ENCODE measurements at places on chromosomes 4 and X.
A peak's percentile ranks its signal among the peaks of the same experiment; 100 is the strongest.

- DNase-seq = no peak
These were observed 56.4 kb upstream of the PLAC8 start for GRCh38 chr4:83170952-83171399.

GRCh38 chrX:45781901-45782553, 581.4 kb upstream of the DIPK2B start:
- no peak for DNase-seq

- no peak for DNase-seq
These were observed 210.2 kb upstream of the NPY2R start for GRCh38 chr4:154998284-154998683.

- DNase-seq = no peak
These were observed 151.0 kb downstream of the NHS start for GRCh38 chrX:17525762-17526555.

DNA sequence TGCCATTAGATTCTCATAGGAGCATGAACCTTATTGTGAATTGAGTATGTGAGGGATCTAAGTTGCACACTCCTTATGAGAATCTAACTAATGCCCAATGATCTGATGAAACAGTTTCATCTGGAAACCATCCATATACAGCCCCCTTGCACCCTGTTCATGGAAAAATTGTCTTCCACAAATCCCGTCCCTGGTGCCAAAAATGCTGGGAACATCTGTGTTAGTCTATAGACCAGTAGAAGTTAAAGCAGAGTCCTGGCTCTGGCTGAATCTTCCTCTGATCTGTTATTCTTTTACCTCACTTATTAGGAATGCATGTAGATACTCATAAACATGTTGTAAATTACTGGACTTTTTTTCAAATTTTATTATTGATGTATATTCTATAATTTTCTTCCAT, 29.2 kb downstream of the SULT1B1 start:
- DNase-seq = no peak

GRCh38 chr4:56468097-56468422, 643 bp downstream of the SRP72 start:
- peak; percentile 46 for DNase-seq

DNA sequence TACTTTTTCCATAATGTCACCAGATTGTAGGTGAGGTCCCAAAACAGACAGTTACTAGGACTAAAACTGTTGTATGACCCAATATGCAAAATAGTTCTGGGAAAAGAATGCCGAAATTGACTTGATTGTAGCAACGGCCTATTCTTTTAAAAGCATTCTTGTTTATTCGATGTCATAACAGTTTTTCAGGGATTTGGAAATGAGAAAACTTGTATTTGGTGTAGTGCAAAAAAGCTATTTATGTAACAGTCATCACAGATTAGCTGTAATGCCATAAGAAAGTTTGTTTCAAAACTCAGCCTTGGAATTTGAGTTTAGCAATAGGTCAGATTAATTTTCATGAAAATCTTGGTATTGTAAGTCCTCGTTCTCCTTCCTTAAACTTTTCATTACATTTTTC, 69.2 kb upstream of the DIAPH2 start:
- no peak for DNase-seq

DNA sequence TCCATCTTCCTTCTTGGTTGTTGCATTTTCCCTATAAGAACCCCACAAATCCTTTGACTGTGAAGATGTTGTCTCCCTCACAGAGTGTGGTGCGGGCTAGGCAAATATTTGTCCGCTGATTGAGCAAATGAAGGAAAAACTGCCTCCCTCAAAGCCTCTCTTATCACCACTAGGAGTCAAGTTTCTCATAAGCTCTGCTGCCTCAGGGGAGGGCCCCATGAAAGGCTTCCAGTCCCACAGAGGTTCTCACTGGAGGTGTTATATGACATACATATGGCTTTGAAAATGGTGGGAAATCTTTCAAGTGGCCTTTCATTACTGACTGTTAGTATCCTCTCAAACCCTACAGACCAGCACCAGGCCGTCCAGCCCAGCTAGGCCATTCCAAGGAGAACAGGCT, 9.3 kb downstream of the VGLL1 start:
- DNase-seq = no peak

- no peak for DNase-seq
These were observed 224.2 kb downstream of the PTTG2 start for GRCh38 chr4:38184404-38184803.

DNA sequence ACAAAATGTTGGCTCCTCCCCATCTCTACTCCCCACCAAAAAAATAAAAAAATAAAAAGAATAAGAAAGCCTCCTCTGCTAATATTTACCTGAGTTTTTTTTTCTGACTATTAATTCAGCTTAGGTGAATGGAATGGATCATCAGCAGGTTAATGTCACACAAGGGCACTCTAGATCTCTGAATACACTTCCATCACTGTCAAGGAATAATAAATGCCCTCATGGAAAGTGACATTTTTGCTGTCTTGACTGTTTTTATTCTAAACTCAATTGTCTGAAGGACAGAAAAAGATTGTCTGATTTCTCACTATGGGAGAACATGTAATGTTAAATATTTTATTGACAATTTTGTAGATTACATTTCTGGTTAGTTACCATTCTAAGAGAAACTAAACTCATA, 30.4 kb upstream of the TLL1 start:
- no peak for DNase-seq

DNA sequence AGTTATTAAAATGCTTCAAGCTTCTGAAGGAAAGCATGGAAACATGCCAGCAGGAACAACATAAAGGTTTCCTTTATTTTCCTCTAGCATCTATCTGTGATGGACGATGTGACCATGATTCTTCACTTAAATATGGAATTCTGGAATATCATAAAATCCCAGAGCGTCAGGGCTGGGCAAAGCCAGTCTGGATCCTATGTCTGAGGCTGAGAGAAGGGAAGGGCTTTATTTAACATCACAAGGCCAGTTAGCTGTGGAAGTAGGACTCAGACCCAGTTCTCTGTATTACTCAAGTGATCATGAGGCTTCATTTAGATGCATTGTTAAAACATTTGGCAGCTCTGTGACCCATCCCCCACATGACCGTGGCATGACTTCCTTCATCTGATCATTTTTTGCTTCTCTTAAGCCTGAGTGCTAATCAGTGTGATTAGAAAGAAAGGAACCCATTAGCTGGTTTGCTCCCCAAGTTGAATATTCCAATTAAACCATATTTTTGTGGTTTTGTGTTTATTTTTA, 40.9 kb upstream of the EOLA2 start:
- peak; percentile 1 for DNase-seq

DNA sequence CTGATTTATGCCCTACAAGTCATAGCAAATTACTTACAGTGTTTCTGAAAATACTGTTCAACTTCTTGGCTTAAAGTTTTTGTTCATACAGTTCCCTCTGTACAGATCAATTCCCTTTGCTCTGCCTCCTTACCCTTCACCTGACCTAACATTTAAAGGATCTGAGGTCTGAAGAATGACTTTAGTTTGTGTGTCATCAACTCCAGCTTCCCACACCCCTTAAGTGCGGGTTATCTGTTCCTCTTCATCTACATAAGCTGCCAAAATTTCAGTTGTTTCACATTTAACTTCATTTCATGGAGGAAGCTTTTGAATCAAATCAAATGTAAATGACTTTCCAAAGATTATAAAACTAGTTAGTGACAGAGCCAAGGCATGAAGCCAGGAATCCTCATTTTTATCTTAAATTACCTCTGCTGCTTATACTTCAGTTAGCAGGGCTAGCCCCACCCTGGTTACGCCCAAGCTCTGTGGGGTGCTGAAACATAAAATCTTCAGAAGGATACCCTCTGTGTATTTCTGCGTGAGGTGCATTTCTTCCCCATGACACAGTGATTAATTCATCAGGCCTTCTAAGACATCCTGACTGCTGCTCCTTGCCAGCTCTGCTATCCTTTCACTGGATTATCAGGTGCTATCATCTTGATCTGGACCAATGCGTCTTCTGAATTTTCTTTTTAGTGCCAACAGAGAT, 16.5 kb downstream of the CXCL1 start:
- DNase-seq = no peak

GRCh38 chr4:77025643-77026321, 50.0 kb downstream of the CCNI start:
- DNase-seq = no peak

GRCh38 chr4:78707793-78708192, 68.4 kb upstream of the BMP2K start:
- no peak for DNase-seq

DNA sequence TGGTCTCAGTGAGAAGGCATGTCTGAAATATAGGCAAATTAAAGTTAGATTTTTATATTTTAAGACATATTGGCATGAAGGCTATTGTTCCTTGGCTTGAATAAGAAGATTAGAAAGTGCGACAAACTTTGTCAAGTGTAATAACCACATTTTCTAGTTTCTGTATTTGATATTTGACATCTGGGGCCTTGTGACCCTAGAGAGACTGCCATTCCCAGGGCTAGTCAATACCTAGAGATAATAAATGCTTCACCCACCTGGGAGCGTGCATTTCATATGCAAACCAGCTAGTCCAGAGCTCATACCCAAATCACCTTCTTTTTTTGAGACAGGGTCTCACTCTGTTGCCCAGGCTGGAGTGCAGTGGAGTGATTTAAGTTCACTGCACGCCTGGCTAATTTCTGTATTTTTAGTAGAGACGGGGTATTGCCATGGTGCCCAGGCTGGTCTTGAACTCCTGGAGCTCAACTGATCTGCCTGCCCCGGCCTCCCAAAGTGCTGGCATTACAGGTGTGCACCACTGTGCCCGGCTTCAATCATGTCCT, 62.6 kb downstream of the COQ2 start:
- DNase-seq = no peak

DNA sequence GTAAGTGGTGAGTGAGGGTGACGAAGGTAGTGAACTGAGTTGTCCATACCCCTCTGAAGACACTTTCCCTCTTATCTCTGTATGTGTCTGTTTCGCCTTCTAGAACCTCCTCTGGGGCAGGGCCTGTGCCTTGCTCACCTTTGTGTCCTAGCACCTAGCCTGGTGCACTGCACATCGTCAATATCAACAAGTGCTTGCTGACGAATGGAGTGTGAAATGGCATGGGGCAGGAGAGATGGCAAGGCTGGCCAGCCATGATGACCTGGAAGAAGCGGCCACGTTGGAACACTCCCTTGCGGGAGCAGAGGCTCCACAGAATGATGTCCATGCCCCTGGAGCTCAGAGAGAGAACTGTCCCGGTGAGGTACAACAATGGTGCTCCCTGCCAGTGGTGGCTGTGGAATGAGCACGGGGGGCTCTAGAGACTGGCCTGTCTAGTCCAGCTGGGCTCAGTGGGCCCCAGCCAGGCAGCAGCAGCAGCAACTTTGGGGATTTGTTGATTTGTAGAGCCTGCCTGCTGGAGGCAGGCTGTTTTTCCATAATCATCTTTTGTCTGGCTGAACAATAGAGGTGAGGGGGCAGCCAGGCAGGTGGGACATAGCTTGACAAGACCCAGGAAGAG, 112.2 kb upstream of the PJA1 start:
- no peak for DNase-seq

GRCh38 chr4:169079942-169080827, 70.1 kb upstream of the CBR4 start:
- DNase-seq = peak; percentile 82

- no peak for DNase-seq
These were observed 34.0 kb upstream of the CD38 start for GRCh38 chr4:15744016-15744545.

DNA sequence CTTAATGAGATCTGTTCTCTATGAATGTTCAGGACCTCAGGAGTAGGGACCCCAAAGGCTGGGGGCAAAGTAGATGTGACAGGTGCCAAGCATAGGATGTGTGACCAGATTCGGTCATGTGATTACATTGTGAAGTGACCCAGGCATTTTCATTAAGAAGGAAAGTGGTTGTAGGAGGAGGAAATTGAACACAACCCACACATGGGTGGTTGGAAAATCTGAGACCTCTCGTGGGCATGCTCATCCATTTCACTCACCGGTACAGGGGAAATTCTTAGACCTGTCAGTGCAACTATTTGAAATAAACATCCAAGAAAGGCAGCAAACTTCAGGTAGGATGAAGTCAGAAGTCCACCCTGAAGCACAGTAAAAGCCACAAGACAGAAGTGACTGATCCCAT, 43.5 kb upstream of the CD99 start:
- DNase-seq = no peak

DNA sequence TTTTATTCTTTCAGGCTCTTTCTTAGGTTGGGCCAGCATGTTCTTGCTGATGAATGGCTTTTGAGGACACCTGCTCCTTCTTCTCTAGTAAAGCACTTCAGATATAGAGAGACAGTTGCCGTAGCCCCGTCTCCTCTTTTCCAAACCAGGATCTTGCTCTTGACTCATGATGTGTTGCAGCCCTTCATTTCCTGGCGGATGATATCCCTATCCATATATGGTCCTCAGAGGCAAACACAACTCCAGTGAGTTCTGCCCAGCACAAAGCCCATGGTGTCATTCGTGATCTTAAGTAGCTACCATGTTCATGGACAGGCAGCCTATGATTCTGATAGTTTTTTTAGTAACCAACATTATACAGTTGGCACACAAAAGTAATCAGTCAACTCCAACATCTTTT, 59.8 kb upstream of the ACSL1 start:
- no peak for DNase-seq

DNA sequence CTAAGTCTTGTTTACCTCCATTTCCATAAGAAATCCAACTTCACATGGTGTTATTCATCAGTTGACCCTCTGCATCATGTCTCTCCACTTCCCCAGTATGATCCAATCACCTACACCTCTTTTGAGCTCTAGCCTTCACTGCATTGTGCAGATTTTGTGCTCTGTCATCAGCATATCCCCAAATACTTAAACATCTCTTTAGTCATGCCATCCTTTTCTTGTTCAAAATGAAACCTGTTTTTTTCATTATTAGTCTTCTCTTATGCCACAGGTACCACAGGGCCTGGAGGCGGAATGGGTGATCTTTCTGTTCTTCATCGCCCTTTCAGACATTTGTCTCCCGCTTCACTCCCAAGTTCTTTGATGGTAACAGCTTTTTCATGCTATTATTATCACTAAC, 382.7 kb upstream of the GALNTL6 start:
- DNase-seq = no peak

- DNase-seq = no peak
These were observed 29.0 kb downstream of the SGMS2 start for GRCh38 chr4:107853444-107854355.

GRCh38 chr4:39716356-39716755, 18.4 kb downstream of the UBE2K start:
- no peak for DNase-seq

GRCh38 chr4:38025665-38026064, 65.5 kb downstream of the PTTG2 start:
- no peak for DNase-seq

GRCh38 chrX:97126020-97126419, 242.3 kb downstream of the RPA4 start:
- no peak for DNase-seq

DNA sequence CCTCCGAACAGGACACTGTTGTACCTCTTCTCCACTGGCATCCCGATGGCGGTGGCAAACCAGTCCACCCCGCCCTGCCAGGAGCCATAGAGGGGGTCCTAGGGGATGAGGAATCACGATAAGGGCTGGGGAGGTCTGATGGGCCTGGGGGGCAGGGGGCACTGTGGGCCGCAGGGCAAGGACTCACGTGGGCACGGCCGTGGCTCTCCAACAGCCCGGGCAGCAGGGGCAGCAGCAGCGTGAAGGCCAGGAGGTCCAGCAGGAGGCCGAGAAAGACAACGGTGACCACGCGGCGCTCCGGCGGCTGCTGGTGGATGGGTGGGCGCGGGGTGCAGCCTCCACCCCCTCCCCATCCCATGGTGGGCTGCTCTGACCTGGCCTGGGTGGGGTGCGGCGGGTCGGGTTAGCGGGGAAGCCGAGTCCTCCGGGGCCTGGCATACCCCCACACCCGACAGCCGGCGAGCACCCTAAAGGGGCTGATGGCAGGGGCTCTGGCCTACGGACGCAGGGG, 29.6 kb downstream of the NOP14 start:
- no peak for DNase-seq
